ENCODE measurements at places on chromosomes 6 and 20. TPM values are rescaled to one million over a fixed set of nuclear protein-coding genes. Genes with fewer than 3 reads are reported as not detected.

LPIN3 gene
- total RNA-seq, result 32.2 TPM

KIAA1755 gene
- total RNA-seq, result 2.7 TPM

FAXC gene
- 0.03 TPM for total RNA-seq

SCP2D1 gene
- not detected for total RNA-seq
